Caco-2 (cell line): ENCODE measurements at places on chromosomes 6 and 20. TPM values are rescaled to one million over a fixed set of nuclear protein-coding genes. Genes with fewer than 3 reads are reported as not detected.

Gene SPATS1
- not detected in 2 replicates for total RNA-seq

Gene HLA-DMB
- not detected in 2 replicates for total RNA-seq

Gene IRAK1BP1
- total RNA-seq: 1.7 and 1.8 TPM in 2 replicates

Gene OPRL1
- total RNA-seq: 0.51 and 0.59 TPM in 2 replicates

GRCh38 chr20:36544134-36545018 is 3.1 kb downstream of the MYL9 start:
- peaks cover 24% of the 10 kb centered on the region for H3K4me1 ChIP-seq
- no peak for DNase-seq
- H3K27ac ChIP-seq: no peak overlapping the region
- no peak overlapping the region for H3K4me3 ChIP-seq
- no peaks in the 10 kb centered on the region for H3K27me3 ChIP-seq

- no peaks in the 10 kb centered on the region for H3K4me1 ChIP-seq
- H3K27ac ChIP-seq: no peak overlapping the region
- no peak for DNase-seq
- H3K4me3 ChIP-seq: no peak overlapping the region
- H3K36me3 ChIP-seq: no peaks in the 10 kb centered on the region
- H3K27me3 ChIP-seq: no peaks in the 10 kb centered on the region
Observed at GRCh38 chr6:169229615-169230321, 23.9 kb downstream of the THBS2 start.

DNA sequence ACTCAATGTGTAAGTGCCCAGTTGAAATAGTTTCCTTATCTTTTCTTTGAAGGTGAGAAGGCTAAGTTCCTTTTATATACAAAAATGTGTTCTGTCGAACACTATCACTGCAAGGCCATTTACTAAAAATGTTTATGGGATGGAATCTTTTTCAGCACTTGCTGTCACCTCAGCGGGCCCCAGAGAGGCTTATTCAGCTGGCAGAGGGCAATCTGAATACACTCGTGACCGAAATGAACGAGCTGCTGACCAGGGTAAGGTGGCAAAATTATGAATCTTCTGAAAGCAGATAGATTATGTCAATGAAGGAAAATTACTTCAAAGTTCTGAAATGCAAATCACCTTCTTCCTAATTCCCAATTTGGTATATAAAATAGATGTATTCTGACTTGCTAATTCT is 340.2 kb downstream of the ARHGAP18 start:
- no peaks in the 10 kb centered on the region for H3K36me3 ChIP-seq
- no peak overlapping the region for H3K4me3 ChIP-seq
- H3K27me3 ChIP-seq: no peaks in the 10 kb centered on the region
- no peak for DNase-seq
- H3K4me1 ChIP-seq: peaks cover 5% of the 10 kb centered on the region; the same call in 1 of the 2 replicates

DNA sequence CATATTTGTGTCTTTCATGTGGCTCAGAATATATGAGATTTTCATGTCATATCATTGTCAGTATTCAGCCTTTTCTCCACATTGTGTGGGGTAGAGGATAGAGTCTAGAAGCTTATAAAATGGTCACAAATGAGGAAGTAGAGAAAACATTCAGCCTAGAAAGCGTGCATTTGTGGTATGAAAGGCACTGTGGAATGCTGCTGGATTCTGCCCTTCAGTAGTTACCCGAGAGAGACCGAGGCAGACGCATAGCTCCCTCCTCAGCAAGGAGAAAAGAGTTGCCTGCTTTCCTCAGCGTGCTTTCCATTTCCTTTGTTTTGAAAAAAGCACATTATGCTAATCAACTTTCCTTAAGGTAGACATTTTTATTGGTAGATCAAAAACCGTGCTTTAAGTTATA is 28.7 kb downstream of the MYB start:
- no peak overlapping the region for H3K4me3 ChIP-seq
- DNase-seq: no peak
- no peaks in the 10 kb centered on the region for H3K27me3 ChIP-seq
- no peaks in the 10 kb centered on the region for H3K4me1 ChIP-seq

GRCh38 chr6:133343220-133343619 is 102.1 kb downstream of the EYA4 start:
- DNase-seq: no peak
- H3K27ac ChIP-seq: no peak overlapping the region
- no peak overlapping the region for H3K4me3 ChIP-seq
- no peaks in the 10 kb centered on the region; the same call in 1 of the 2 replicates for H3K4me1 ChIP-seq
- H3K27me3 ChIP-seq: no peaks in the 10 kb centered on the region

DNA sequence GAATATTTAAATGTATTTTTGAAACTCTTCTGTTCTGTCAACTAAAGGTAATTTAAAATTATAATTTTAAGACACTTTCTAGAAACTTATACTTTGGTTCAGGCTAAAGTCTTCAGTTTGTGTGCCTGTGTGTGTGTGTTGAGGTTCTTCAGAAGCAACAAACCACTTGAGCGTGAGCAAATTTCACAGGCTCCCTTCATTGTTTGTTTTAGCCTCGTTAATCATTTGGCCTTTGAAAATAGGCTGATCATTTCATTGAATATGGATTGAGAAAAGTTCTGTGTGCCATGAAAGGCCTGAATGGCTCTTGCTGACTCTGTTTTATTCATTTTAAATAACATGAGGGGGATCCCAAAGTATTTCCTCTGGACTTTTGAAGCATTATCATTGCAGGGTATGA is 420.1 kb downstream of the CDKAL1 start:
- H3K36me3 ChIP-seq: no peaks in the 10 kb centered on the region
- no peak for DNase-seq
- no peaks in the 10 kb centered on the region for H3K4me1 ChIP-seq
- H3K27me3 ChIP-seq: no peaks in the 10 kb centered on the region
- H3K4me3 ChIP-seq: no peak overlapping the region
- H3K27ac ChIP-seq: no peak overlapping the region

DNA sequence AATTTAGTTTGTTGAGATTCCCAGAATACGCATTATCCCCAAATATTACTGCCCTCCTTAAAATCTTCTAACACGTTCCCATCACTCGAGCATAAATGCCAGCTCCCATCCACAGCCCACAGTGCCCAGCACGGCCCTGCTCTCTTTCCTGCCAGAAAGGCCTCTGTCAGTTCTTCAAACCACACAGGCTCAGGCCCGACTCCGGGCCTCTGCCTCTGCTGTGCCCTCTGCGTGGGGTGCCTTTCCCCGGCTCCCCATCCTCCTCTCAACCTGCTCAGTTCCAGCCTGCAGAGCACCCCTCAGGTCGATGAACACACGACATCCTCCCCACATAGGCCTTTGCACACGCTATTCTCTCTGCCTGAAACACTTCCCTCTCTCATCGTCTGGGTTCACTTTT is 12.8 kb downstream of the ULBP3 start:
- H3K27me3 ChIP-seq: no peaks in the 10 kb centered on the region
- H3K36me3 ChIP-seq: no peaks in the 10 kb centered on the region
- H3K4me1 ChIP-seq: no peaks in the 10 kb centered on the region
- no peak for DNase-seq
- no peak overlapping the region for H3K4me3 ChIP-seq

DNA sequence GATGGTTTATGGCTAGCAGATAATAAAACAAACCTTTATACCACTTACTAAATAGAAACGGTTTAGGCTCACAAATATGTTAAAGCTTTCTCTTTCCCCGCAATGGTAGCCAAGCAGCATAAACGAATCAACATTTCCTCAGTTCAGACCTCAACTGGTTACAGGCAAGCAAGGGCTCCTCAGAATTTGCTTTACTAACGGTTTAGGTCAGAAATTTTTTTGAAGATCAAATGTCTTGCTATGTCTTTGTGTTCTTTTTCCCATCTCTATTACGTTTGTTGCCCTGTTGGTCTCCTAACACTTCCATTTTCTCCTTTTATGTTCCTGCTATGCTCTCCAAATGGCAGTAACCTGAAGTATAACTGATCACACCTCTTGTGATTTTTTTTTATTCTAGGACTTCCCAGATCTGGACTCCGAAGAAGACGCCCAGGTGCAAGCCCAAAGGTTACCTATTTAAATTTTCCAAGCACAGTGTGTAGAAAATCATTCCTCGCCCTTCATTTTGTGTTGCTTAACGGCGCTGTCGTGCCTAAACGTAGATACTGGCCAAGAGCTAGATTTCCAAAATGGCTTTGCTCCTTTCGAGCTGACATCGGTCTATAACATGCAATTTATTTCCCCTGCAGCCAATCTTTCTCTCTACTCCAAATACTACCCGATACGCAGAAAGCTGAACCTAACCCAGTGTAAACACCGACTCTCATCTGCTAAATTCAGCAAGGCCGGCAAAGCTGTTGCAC is 717 bp upstream of the ASF1A start:
- H3K36me3 ChIP-seq: no peaks in the 10 kb centered on the region
- peak; percentile 28 for DNase-seq
- H3K27ac ChIP-seq: peak overlapping the region; percentile 98
- H3K27me3 ChIP-seq: no peaks in the 10 kb centered on the region

DNA sequence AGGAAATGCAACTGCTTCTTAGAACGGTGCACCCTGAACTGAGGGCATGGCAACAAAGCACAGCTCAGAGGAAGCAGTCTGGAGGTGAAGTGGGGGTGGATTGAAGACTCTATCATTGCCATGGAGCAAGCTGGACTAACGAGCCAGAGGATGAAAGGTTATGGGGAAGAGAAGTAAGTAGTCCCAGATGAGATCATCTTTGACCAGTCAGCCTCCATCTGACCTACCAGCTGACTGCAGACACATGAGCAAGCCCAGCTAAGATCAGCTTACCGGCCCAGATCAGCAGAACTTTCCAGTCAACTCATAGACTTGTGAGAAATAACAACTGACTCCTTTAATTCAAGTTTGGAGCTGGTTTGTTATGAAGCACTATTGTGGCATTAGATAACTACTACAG is 9.1 kb upstream of the JAG1 start:
- no peak overlapping the region for H3K27ac ChIP-seq
- H3K27me3 ChIP-seq: no peaks in the 10 kb centered on the region
- H3K4me1 ChIP-seq: peaks cover 4% of the 10 kb centered on the region; the same call in 1 of the 2 replicates
- no peak overlapping the region for H3K4me3 ChIP-seq

- H3K27me3 ChIP-seq: no peaks in the 10 kb centered on the region
- H3K4me3 ChIP-seq: no peak overlapping the region
- H3K4me1 ChIP-seq: peaks cover 53% of the 10 kb centered on the region
- peak; percentile 86 for DNase-seq
Observed at GRCh38 chr6:83462524-83462923, 31.7 kb upstream of the ME1 start.

DNA sequence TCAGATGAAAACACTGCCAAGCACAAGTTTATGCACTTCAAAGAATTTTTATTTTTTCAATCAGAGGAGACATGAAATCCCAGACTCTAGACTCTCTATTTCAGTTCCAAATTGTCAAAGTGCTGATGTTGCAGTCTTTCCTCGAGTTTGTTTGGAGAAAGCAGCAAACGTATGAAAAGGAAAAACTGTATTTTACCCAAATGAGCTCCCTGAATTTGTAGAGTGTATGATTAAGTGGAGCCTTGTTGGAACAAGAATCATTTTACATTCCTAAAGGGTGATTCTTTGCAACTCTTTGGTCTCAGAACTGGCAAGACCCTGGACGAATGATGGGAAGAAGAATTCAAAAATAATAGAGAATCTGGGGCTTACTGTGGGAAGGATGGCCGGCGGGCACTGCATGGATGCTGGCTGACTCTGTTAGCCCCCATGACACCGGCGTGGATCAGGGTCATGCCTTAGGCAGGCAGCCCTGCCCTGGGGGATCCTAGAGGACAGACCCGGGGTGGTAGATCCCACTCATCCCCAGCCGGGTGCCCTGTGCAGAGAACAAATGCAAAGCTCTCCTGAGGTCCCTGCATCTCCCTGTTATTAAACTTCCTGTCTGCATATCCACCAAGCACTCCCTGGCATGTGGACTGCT is 207.4 kb downstream of the FNDC1 start:
- H3K4me3 ChIP-seq: no peak overlapping the region
- no peak for DNase-seq
- no peaks in the 10 kb centered on the region for H3K27me3 ChIP-seq
- no peaks in the 10 kb centered on the region for H3K36me3 ChIP-seq
- H3K4me1 ChIP-seq: no peaks in the 10 kb centered on the region

DNA sequence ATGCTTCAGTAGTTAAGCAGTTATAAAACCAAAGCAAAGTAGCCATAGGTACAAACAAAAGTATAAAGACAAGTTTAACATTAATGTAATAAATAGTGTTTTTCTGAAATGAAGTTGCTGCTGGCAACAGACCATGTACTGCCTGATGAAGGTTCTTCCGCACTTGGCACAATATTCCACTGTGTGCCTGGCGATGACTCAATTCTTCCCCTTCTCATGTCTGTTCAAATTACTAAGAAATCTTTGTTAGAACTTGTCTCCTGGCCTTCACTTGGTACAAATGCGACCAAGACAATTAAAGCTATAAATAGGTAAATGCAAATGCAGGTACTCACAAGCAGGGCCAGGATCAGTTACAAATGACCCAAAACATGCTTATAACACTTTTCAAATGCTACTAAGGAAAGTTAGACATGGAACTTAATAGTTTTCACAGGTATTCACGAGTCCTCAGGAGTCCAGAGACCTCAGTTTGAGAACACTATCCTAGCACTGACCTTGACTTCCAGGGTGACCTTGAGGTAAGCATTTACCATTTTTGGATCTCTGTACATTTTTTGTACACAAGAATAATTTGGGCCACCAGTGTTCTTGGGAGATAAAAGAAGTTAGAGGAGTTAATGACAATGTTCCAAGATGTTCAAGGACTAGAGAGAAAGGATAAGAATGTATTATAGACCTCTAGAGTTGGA is 8.1 kb upstream of the DDR1 start:
- no peaks in the 10 kb centered on the region for H3K27me3 ChIP-seq
- H3K36me3 ChIP-seq: no peaks in the 10 kb centered on the region
- no peak overlapping the region for H3K27ac ChIP-seq
- DNase-seq: no peak
- H3K4me1 ChIP-seq: no peaks in the 10 kb centered on the region; the same call in 1 of the 2 replicates
- no peak overlapping the region for H3K4me3 ChIP-seq

DNA sequence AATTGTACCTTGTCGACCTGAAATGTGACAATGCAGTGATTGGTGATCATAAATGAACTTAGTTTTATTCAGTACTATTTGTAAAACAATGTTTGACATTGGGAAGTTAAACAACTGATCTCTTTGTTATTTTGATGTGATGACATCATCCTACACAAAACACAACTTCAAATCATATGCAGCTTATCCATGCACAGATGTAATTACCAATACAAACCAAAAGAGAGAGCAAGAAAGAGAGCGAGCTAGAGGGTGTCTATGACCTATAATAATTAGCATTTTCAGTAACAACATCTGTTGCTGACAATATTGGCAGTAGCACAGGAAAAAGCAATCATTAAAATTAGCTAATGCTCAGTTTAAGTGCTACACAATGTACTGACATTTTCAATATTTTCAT is 320.9 kb downstream of the UTRN start:
- H3K27me3 ChIP-seq: no peaks in the 10 kb centered on the region
- DNase-seq: no peak
- no peaks in the 10 kb centered on the region for H3K36me3 ChIP-seq
- H3K27ac ChIP-seq: no peak overlapping the region
